ENCODE measurements at places on chromosomes 2 and 18.

DNA sequence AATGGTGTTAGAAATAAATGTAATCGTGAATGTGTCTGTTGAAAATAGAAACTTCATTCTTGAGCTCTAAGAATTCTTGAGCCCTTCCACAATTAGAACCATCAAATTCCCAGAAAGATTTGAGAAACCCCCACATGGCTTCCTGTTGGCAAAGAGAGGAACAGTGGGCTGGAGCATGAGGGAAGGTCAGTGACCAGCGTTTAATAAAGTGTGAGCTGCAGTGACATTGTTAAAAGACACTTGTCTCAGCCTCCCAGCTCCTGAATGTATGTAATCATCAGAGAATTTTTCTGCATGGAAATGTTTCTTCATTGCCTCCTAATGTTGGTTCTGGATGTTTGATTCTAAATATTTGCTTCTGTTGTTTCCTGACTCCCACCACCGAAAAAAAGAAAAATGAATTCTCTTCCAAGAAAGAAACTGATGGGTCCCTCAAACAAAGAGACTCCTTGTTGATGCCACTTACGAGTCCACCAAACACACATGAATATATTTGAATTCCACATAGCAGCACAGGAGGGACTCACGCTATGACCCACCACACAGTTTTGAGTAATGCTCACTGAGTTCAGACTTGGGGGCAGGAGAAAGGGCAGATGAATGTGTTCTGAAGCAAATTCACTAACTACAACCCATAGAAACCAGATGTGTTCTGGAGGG, 225.1 kb upstream of the KLHL29 start:
- DNase-seq, result no peak

GRCh38 chr18:79851489-79851888, 53.8 kb downstream of the KCNG2 start:
- DNase-seq, result no peak

DNA sequence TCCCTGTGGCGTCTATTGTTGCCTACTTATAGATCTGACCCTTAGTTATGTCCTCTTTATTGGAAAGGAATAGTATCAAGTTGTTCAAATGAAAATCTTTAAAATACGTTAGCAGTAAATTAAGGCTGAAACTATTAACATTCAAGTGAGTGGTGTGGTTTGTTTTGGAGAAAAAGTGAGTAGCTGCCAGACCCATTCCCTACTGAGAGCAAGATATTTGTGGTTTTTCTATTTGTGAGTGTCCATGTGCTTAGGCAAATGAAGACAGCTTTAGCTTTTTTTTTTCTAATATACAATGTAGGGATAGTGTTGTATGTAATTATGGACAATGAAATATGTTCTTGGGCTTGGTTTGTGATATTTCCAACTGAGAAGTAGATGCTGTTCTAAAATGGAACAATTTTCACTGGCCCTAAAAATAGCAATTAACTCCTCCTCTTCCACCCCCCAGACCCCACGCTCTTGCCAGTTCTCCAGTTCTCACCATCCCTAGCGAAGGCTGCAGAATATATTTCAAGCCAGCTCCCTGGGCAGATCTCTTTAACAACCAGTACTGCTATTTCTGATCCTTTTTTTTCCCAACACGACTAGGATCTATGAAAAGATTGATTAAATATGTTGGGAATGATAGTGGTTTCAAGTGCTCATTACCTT, 83.1 kb downstream of the CCDC85A start:
- no peak for DNase-seq

- DNase-seq, result no peak
Observed at GRCh38 chr2:160010361-160011145, 51.9 kb downstream of the PLA2R1 start.

DNA sequence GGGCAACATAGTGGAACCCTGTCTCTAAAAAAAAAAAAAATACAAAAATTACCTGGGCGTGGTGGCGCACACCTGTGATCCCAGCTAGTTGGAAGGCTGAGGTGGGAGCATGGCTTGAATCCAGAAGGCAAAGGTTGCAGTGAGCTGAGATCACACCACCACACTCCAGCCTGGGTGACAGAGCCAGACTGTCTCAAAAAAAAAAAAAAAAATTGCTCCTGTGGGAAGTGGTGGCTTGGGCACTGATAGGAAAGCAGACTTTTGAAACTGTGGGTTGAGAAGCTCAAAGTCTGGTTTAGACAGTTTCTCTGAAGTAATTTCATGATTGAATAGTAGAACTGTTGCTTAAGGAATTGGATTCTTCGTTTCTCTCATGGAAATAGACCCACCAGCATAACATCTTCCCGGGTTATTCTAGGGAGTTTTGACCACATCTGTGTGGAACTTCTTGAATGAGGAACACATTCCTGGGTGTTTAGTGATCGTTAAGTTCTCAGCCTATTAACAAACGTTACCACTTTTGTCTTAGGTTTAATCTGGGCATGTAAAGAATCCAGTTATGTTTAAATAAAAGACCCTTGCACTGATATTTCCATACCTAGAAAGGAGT, 33.5 kb downstream of the GRHL1 start:
- no peak for DNase-seq

GRCh38 chr2:197647961-197648690, 27.3 kb downstream of the RFTN2 start:
- DNase-seq, result no peak

DNA sequence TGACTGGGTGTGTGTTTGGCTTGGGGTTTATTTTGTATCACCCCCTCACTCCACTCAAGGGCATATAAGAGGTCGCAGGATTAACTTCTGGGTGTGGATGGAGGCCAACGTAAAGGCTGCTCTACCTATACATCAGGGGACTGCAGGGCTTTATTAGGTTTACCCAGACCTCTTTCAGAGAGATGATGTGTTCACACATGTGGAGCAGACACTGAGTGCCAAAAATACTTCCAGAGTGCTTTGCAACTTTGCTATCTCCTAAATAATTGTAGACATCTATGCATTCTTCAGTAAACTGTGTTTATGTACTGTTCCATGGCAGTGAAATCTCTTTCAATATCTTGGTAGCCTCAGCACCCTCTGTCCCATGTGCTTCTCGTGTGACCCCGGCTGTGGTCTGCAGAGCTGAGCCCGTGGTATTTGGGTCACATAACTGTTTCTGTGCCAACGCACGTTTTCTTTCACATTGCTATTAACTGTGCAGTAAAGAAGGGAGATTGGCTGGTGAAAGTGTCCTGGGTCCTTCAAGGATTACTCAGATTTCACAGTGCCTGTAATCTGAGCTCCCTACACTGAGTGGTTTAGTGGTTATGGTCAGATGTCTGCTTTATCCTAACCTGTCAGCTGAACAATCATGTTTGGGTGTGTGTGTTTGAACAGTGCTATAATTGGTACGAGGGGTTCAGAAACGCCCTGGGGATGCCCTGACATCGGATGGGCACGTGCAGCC, 208.1 kb downstream of the VAPA start:
- DNase-seq, result no peak

- no peak for DNase-seq
Observed at GRCh38 chr2:27245626-27246025, 17.2 kb downstream of the SLC30A3 start.

GRCh38 chr2:96934831-96935540, 51.4 kb downstream of the FAM178B start:
- no peak for DNase-seq

DNA sequence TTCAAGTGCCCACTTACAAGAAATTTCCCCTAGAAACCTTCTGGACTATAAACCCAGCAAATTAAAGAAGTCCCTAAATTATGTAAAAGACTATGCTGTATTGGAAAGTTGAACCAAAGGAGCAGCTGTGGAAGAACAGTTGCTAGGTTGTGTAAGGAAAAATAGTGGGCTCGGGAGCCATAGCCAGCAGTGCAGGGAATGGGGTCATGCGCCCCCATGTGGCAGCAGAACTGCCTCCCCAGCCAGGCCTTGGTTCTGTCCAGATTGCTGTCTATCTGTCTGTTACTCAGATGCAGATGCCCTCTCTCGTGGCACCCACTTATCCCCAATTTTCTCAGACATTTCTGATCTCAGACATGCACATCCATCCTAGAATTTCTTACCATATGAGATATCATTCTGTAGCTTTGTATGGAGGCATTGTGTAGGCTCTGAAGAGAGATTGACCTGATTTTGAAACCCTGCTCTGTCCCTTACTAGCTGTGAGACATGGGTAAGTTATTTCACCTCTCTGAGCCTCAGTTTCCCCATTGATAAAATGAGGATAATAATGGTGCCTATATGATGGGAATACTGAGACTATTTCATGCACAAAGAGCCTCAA, 258.3 kb downstream of the SS18 start:
- peak; percentile 7 for DNase-seq

DNA sequence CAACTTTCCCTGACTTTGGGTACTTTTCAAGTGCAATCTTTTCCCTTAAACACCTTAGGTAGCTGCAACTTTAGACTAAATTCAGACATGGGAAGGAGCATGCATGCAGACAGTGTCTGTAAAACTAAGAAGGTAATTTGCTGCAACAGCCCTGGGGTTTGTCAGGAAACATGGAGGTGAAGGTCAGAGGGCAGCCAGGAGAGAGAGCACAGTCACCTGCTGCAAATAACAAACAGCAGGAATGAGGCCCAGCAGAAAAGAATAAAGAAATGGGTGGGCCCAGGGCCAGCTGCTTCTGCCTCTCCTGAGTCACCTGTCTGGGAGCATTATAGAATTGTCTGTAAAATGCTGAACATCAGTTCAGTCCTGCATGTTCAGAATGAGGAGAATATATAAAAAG, 35.2 kb downstream of the MTHFD2 start:
- DNase-seq, result no peak

GRCh38 chr18:79955302-79956075, 4.0 kb upstream of the SLC66A2 start:
- no peak for DNase-seq

DNA sequence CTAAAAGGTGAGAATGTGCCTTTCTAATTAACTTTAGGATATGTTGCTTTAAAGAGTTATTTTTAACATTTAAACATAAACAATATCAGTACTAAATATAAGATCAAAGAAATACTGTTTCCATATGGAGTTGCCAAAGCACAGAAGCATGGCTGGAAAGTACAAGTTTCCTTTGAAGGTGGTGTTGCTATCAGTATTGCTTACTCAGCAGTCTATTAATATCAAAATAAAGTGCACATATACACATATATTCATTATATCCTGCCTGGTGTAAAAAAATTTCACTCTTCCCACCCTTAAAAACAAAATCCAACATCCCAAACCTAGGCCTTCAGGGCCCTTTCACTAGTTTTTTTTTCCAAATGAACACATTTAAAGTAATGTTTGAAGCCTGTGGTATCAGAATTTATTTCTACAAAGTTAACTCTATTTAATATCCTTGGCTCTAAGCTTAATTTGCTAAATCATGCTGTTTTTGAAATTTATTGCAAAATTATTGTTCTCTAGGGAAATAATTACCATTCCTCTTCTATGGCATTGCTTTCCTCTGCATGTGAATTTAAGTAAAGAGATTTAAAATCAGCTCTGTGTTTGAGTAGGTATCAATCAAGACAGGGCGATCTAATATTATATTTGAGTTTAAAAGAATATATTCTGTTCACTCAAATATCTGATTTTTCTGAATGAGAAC, 192.7 kb upstream of the MEIS1 start:
- no peak for DNase-seq

DNA sequence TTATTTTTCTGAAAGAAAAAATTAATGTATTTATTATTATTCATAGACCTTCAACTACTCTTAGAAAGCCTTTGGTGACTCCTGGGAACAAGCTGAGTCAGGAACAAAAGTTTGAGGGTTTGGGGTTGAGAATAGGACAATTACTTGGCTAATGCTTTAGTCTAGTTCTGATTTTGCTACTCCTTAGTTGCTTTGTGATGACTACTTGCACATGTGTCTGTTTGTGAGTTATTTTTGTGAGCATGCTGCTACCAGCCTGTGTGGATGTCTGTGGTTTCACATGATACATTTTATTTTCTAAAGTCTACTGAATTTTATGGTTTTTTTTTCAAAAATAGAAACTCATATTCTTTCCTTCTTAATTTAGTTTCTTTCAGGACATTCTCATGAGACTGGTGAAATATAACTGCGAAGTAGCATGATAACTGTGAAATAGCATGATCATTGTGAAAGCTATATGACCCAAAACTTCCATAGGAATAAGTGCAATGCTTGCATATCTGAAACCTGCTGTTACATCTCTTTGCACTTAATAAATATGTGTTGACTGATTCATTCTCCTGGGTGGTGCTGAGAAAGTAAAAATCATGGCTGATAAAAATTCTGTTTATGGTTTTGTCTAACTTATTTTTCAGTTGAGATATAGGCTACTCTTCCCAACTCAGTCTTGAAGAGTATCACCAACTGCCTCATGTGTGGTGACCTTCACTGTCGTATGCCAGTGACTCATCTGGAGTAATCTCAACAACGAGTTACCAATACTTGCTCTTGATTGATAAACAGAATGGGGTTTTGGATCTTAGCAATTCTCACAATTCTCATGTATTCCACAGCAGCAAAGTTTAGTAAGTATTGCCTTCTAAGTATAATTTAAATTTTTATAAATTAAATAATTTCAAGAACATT, 17.9 kb upstream of the IL18R1 start:
- DNase-seq, result no peak

- no peak for DNase-seq
Observed at GRCh38 chr2:194742706-194743105, 914.3 kb upstream of the SLC39A10 start.

- no peak for DNase-seq
Observed at GRCh38 chr18:6249788-6250187, 164.9 kb downstream of the L3MBTL4 start.

DNA sequence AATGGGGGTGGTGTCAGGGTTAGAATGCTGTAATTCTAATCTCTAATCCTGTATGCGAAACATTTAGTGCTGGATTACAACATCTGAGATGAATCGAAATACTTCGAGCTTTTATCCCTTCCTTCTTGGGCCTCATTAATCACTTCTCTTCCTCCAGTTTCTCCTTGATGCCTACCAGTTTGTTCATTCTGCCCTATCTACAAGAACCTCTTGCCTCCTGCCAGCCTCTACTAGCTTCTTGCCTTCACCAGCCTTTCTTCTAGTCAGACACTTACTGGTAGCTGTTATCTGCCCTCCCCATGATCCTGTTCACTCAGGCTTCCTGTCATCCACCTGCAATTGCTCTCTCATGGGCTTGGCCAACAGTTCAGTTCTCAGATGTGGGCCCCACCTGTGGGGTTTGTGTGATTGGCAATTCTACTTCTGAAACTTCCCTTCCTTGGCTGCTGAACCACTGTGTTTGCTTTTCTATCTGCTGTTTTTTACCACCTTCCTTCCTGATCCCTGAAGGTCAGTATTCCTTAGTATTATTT, 15.4 kb upstream of the FARP2 start:
- no peak for DNase-seq

GRCh38 chr2:45545943-45546342, 65.1 kb downstream of the SRBD1 start:
- no peak for DNase-seq

- no peak for DNase-seq
Observed at GRCh38 chr2:84830095-84830494, 50.8 kb downstream of the TRABD2A start.

DNA sequence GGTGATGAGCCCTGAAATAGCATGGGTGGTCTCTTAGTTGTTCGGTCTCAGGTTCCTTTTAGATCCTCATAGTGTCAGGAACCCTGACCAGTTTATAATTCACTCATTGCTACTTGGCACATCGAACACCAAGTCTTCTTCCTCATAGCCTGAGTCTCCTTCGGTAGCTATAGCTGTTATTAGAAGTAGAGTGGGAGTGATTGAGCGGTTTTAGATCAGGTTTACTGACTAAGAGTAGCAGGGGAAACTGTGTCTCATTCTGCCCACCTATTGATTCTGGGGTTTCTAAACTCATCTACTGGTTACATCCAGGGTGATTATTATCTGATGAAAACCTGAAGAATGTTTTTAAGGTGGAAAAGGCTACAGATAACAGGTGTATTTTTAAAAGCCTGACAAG, 114.6 kb downstream of the SETBP1 start:
- DNase-seq, result no peak
